SK-N-SH treated with all-trans-retinoic acid at 6 μM for 48 hours (cell line): ENCODE measurements at places on chromosomes 7 and 10.

DNA sequence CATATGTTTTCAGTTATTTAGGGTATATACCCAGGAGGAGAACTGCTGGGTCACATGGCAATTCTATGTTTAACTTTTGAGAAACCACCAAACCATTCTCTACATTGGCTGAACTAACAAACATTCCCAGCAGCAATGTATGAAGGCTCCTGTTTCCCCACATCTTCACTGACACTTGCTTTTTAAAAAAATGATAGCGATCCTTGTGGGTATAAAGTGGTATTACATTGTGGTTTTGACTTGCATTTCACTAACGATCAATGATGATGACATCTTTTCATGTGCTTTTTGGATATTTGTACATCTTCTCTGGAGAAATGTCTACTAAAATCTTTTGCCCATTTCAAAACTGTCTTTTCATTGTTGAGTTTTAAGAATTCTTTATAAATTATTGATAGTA lies 51.2 kb upstream of the ANAPC16 start:
- ATAC-seq, result no peak

GRCh38 chr7:191105-191980 lies 1.0 kb upstream of the FAM20C start:
- peak; percentile 14; the same call in 2 of the 3 replicates for ATAC-seq

GRCh38 chr7:147298611-147299043 lies 1182.0 kb downstream of the CNTNAP2 start:
- peak; percentile 88 for ATAC-seq

- no peak for ATAC-seq
Measured at GRCh38 chr10:28479425-28479865, 53.5 kb upstream of the WAC start.

GRCh38 chr10:94571081-94571480 lies 25.5 kb downstream of the HELLS start:
- no peak for ATAC-seq

DNA sequence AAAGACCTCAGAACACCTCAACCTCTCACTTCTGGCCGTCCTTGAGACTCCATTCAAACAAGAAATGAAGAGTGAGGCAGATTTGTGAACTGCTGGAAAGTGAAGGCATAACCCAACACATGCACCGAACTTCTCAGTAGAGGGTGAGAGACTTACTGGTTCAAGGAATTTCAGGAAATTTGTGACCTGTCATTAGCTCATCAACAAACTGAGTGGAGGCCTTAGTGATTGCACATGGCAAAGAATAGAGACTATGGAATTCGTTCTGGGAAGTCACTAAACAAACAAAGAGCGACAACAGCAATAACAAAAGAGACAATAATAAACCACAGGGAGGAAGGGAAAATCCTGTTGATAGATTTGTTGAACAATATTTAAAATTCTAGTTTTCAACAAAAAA lies 125.0 kb upstream of the AKR1E2 start:
- no peak for ATAC-seq

- no peak for ATAC-seq
Measured at GRCh38 chr7:156544919-156545715, 95.5 kb upstream of the RNF32 start.

- ATAC-seq, result no peak
Measured at GRCh38 chr7:31761646-31762045, 74.6 kb downstream of the PPP1R17 start.

GRCh38 chr10:16599662-16600061 lies 78.0 kb upstream of the C1QL3 start:
- ATAC-seq, result no peak

- no peak for ATAC-seq
Measured at GRCh38 chr7:38855386-38855785, 53.6 kb downstream of the VPS41 start.

DNA sequence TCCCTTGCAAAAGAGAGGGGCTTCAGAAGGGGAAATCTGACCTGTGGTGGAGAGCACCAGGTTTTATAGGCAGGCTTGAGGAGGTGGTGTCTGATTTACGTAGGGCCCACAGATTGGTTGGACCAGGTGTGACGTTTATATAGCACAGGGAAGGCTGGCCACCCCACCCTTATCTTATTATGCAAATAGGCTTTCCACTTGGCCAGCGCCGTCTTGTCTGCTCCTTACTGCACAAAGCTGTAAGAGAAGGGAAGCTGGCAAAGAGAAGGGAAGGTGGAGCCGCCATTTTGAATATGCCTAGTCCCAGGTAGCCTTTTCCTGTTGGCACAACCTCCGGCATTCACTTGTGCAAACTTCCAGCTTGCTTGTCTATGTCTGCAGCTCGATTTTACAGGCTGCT lies 221.4 kb downstream of the GATA3 start:
- no peak for ATAC-seq

GRCh38 chr7:99137411-99138180 lies 6.3 kb downstream of the SMURF1 start:
- ATAC-seq, result peak; percentile 90

DNA sequence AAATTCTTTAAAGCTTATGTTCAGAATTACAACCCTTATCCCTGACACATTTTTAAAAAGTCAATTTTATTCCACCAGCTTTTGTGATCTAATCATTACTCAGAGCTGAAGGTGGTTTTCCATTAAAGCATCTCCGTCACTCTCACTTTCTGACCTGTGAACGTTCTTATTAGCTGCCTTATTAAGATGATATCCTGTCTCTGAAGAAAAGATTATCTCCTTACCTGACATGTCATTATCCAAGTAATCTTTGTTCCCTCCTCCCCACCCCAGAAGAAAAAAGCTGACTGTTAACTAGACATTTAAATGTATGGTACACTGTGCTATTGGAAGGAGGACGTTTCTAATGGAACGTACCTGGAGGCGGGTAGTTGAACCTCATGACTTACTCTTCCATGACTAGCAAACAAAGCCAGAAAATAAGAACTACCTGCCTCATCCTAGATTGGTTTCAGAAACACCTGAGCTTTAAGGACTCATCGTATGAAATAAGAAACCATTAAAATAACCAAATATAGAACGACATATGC lies 708.7 kb downstream of the PARD3 start:
- ATAC-seq, result no peak

DNA sequence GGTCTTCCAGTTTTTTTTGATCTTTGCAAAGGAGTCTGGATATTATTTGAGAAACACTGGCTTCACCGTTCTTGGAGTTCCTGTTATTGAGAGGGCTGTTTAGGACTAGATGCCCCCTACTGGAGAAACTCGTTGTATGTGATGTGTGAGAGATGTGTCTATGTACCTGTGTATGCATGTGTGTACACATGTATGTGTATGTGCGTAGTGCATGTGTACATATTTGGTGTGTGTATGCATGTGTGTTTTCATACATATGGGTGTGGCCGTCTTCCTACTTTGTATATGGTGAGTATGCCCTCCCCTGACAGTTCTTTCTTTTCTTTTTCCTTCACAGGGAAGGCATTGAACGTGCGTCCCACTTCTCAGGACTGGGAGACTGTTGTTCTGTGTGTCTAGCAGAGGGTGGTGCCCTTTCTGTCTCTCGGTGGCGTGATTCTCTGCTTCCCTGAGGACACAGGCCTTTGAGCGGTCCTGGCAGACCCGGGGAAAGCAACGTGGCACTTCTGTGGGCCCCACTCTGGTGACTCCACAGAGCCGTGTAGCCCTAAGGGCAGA lies 3.0 kb upstream of the CALHM3 start:
- ATAC-seq, result peak; percentile 79

DNA sequence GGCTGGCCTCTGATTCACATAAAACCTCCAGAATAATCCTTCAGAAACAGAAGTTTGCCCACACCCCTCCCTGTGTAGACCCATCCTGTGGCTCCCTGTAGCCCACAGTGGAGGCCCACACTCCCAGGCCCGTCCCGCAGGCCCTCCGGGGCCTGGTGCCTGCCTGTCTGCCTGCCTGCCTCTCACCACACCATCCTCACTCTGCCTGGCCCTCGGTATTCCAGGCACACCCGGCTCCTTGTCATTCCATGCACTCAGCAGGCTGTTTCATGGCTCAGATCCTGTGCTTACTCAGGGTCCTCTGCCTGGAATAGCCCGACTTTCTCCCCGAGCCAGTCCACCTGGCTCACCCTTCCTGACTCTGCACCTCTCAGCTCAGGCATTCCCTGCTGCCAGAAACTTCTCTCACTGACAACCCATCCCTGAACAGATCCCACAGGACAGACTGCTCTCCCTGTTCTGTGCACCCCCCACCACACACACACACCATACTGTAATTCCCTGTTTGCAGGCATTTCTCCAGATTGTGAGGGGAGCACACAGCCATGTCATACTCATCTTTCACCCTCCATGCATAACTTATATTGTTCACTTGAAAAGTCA lies 498.0 kb upstream of the ZMIZ1 start:
- ATAC-seq, result peak; percentile 28; the same call in 2 of the 3 replicates

GRCh38 chr10:13458687-13459012 lies 70.2 kb downstream of the BEND7 start:
- no peak for ATAC-seq

GRCh38 chr7:7100432-7100849 lies 81.9 kb upstream of the C1GALT1 start:
- no peak for ATAC-seq

DNA sequence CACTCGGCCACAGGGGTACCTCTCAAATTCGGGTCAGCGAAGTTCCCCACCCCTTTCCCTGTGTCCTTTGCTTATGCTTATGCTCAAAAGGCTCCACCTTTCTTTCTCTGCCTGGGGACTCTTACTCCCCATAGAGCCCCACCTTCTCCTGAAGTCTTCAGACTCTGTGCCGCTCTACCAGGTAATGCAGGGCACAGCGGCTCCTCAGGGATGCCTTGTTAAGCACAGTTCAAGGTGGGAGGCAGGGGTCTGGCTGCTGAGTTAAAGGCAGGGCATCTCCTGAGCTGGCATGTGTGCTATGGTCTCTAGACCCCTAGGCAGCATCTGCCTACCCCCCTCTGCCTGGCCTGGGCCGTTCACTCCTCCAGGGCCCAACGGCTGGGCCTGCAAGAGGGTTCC lies 3.0 kb upstream of the CXCL12 start:
- ATAC-seq, result no peak

GRCh38 chr10:112562809-112563663 lies 116.0 kb downstream of the VTI1A start:
- no peak for ATAC-seq

- no peak for ATAC-seq
Measured at GRCh38 chr10:47029181-47030009, 118.2 kb downstream of the PTPN20 start.

DNA sequence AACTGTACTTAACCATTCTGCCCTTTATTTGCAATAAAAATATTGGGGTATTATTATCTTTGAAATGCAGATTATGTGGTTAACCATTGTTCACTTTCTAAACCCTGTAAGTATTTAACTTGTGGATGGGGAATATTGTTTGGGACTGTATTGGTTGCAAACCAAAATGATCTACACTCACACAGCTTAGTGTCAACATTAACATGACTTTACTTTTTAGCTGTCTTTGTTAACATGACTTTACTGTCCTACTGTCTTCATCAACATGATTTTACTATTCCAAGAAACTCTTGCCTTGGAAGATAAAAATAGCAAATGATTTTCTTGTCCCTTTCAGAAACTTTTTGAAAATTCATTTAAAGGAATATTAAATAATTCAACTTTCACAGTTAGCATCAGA lies 471.5 kb downstream of the GFRA1 start:
- ATAC-seq, result no peak

GRCh38 chr10:98599032-98599610 lies 152.4 kb upstream of the HPS1 start:
- no peak for ATAC-seq

GRCh38 chr7:112866424-112866823 lies 76.2 kb upstream of the TMEM168 start:
- ATAC-seq, result peak; percentile 30; the same call in 1 of the 3 replicates

DNA sequence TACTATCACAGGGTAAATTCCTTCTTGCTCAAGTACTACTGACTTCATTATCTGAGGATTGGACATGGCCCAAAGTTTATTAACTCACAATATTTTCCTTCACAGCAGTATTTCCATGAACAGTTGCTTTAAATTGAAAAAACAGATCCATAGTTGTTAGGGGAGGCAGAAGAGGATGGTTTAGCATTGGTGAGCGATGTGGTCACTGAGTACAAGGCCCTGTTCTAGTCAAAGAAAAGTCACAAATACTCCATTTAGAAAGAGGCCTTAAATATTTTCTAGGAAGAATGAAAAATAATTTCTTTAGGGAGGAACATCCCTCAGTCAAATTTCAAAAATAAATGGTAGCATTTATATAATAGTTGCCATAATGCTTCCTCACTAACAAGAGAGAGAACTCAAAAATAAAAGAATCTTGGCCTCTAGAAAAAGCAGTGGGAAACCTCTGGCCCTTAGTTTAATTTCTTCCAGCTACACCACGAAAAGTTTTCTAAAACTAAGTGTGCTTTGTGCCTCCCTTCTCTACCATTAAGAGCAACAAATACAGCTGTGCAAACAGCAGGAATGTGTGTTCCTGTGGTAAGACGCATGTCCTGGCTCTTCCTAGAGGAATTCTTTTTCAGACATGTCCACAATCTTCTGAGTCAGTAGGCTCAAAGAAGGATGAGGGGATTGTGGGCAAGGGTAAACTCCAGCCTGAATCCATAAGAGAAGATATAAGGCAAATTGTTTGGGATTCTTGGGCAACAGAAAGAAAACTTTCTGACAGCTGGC lies 105.7 kb downstream of the HOXA1 start:
- no peak for ATAC-seq

DNA sequence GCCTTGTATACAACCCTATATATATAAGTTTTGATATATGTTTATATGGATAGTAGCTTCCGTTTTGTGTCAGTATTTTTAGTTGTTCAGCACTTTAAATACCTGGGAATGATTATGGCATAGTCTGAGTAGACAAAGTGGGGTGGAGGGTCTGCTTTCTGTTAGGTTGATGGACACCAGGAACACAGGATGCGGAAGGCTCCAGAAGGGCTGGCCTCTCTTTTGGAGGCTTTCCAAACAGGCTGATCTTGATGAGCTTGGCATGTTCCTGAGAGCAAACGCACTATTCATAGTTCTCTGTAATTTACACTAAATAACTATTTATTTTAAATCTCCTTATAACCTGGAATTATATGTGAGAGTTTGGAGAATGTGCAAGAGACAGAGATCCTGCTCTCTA lies 12.7 kb downstream of the AKR1E2 start:
- ATAC-seq, result peak; percentile 74

GRCh38 chr7:99083733-99084132 lies 60.2 kb downstream of the SMURF1 start:
- ATAC-seq, result no peak

GRCh38 chr10:49678827-49679479 lies 498 bp upstream of the C10orf53 start:
- ATAC-seq, result no peak; the same call in 2 of the 3 replicates

GRCh38 chr7:28405662-28406061 lies 6.7 kb upstream of the CREB5 start:
- no peak for ATAC-seq
